ENCODE measurements at places on chromosomes 5 and 9.

DNA sequence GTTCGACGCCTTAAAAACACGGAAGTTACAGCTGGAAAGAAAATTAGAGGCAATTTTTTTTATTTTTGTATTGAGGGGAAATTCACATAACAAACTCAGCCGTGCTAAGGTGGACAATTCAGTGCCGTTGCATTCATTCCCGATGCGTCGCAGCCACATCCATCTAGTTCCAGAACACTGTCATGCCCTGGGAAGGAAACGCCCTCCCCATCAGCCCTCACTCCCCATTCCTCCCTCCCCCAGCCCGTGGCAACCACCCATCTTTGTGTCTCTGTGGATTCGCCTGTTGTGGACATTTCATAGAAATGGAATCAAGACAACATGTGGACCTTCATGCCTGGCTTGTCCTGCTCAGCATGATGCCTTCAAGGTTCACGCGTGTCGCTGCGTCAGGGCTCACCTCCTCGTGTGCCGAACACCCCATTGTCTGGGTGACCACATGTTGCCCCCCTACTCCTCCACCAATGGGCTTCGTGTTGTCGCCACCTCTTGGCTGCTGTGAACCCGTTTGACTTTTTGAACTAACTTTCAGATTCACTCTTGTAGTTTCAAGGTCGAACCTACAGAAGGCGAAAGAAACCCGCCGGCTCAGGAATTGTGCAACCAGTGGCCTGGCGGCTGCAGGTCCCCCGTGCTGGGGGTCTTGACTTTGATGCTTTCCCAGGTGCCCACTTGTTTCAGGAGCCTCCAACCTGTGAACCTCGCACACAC is 17.4 kb upstream of the CAMSAP1 start:
- DNase-seq: no peak

- no peak for DNase-seq
Measured at GRCh38 chr5:150166650-150167511, at the start of gene CDX1. TSS of gene CDX1 (plus strand) at chr5:150166778. CDS start at chr5:150166877, 99 bp downstream.

- DNase-seq: no peak
Measured at GRCh38 chr5:96142786-96143434, 181.3 kb upstream of the ELL2 start.

GRCh38 chr5:91280362-91281269 is 102.5 kb downstream of the ARRDC3 start:
- peak; percentile 79 for DNase-seq

GRCh38 chr5:59097116-59097515 is 514.2 kb downstream of the RAB3C start:
- no peak for DNase-seq

- no peak for DNase-seq
Measured at GRCh38 chr9:115804206-115804605, 349.4 kb upstream of the PAPPA start.

DNA sequence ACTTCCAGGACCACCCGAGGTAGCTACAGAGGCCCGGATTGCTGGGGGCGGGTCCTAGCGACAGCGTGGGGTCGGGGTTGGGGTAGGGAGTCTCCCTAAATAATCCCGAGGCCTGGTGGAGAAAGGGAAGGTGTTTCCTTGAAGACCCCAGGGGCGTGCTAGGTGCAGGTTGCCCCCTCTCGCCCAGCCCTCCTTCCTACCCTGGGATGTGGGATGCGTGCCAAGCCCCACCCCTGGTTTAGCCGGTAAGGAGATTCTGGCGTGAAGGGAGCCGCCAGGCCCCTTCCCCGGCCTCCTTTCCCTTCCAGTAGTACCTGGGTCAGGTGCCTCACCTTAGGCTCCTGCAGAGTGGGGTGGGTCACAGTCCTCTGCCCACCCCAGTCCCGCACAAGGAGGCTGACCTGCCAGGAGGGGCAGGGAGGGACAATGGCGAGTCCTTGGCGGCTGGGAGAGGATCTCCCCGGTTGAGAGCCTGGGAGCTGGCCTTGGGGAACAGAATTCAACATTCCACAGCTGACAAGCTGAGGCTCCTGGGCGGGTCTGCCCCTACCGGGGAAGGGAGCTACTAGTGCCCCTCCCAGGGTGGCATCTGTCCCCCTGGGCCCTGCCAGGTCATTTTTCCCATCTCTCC is 674 bp downstream of the TSPAN17 start:
- no peak for DNase-seq

DNA sequence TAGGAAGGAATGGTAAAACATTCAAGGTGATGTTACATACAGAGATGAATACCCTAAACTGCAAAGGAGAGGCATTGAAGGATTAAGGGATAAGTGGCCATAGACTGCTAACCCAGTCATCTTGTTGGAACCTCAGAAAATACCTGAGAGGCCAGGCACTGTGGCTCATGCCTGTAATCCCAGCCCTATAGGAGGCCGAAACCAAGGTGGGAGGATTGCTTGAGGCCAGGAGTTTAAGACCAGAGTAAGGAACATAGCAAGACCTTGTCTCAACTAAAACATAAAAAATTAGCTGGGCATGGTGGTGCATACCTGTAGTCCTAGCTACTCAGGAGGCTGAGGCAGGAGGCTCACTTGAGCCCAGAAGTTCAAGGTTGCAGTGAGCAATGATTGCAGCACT is 10.9 kb downstream of the ECM2 start:
- no peak for DNase-seq

- DNase-seq: no peak
Measured at GRCh38 chr5:19496056-19496455, 491.9 kb downstream of the CDH18 start.

- DNase-seq: no peak
Measured at GRCh38 chr5:169527066-169527465, 56.5 kb upstream of the SPDL1 start.

- no peak for DNase-seq
Measured at GRCh38 chr9:92749071-92749933, 15.3 kb downstream of the BICD2 start.

DNA sequence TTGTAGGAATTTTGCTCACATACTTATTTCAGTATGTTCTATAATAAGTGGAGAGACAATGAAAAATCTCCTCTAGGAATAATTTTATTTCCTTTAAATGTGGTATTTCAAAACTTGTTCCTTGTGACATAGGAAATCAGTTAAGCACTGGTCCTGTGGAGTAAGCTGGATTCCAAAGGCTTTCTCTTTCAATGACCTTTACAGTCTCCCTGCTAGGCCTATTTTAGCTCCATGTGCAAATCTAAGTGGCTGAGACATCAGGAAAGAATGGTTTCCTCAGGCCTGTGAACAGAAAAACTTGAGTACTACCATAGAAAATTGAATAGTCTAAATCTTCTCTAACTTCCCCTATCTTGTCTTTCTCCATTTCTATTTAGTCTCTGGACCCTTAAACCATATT is 514.2 kb upstream of the TLE4 start:
- no peak for DNase-seq

DNA sequence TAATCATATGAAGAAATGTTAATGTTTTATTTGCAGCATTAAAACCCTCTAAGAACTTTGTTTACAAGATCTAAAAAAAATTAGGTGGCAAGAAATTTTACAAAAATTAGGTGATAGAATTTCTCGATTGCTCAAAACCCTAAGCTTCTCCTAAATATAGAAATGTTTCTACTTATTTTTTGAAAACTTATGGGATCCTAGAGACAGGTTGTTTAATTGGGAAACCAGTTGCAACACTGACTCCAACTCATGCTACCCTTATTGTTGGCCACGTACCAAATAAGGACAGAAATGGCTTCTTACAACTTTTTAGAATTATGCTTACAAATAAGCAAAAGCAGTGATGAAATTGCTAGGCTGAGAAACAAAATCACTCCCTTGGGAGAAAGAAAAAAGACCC is 531.1 kb downstream of the PDE4D start:
- no peak for DNase-seq

- DNase-seq: no peak
Measured at GRCh38 chr5:171623107-171623506, 162.5 kb upstream of the SMIM23 start.

GRCh38 chr5:112245656-112246055 is 173.4 kb downstream of the EPB41L4A start:
- no peak for DNase-seq

GRCh38 chr5:80318212-80318611 is 1.6 kb upstream of the SPZ1 start:
- DNase-seq: no peak

DNA sequence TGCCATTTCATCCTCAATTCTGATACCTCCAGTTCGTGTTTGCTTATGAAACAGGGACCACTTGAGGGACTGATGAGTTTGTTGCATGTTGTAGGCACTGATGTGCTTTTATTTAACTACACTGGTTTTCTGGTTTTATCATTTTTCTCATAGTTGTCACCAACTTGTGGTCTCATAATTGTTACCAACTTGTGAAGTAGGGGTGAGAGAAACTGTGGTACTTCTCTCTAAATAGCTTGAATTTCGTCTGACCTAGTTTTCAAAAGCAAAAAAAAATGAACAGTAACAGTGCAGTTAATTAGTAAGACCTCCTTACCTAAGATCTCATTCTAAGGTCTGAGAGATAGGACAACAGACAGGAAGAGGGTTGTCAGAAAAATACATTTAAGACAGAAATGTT is 78.0 kb downstream of the ANXA2R start:
- no peak for DNase-seq

DNA sequence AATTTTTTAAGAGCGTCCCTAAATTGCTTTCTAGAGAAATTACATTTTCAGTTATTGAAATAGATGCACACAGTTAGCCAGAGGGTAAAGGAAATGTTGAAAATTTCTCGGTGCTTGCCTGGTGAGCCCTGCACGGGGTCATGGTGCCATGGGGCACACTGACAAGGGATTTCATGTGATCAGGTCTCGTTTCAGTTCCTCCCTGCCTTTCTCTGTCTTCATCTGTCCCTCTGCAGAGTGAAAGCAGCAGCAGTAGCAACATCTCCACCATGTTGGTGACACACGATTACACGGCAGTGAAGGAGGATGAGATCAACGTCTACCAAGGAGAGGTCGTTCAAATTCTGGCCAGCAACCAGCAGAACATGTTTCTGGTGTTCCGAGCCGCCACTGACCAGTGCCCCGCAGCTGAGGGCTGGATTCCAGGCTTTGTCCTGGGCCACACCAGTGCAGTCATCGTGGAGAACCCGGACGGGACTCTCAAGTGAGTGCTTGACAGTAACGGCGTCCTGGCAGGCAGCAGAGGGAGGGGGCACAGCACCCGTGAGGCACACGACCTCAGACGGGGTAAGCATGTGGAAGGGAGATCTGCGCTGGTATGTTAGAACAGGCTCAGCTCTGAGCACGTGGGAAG is 89.1 kb upstream of the OTULINL start:
- no peak for DNase-seq

- DNase-seq: no peak
Measured at GRCh38 chr9:114112778-114113584, 13.9 kb upstream of the KIF12 start.

DNA sequence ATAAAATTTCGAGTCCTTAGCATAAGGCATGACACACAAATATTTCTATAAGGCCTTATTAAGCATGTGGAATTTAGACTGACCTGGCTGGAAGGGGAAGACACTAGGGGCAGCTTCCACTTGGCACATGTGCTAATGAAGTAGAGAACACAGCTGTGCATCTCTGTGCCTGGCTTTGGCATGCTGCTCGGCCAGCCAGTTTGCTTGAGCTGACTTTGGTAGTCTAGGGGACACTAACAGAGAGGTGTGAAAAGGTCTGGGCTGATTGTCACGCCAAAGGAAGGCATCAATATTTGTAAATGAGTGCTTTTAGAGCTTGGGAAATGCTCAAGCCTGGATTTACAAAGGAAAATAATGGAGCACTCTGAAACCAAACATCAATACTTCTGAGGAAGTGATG is 723.7 kb downstream of the PRELID2 start:
- no peak for DNase-seq

- DNase-seq: no peak
Measured at GRCh38 chr5:137442660-137443059, 56.5 kb downstream of the SPOCK1 start.

- DNase-seq: no peak
Measured at GRCh38 chr9:12060067-12060466, 633.1 kb upstream of the TYRP1 start.

DNA sequence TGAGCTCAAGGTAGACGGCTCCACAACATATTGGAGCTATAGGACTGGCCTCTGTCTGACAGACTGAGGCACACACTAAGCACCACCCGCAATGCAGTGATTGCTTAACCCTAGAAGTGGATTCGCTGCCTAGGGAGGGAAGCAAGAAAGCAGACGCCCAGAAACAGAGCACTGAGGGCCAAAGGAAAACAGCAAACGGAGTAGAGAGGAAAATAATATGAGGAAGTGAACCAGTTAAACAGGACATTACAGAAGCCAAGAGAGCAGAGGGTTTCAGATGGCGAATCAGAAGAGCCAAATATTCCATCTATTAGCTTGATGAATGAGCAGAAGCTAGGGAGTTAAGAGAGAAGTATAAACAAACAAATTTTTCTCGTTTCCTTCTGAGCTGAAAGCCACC is 139.2 kb upstream of the LHFPL2 start:
- no peak for DNase-seq

DNA sequence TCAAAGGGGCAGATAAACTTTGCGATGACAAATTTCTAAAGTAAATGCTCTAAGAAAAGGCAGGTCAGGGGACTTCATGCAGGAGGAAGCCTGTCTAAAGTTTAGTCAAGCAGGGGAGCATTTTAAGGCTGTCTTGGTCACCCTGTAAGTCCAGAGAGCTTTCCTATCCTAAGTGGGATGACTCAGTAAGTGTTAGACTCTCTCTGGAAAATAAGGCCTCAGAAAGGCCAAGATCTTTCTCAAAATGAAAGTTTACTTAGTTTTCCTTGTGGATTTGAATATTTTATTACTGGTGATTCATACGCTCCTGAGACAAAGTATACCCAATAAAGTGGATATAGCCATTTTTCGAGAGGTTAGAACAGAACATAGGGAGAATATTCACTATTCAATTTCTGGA is 806.9 kb upstream of the CDH9 start:
- no peak for DNase-seq

GRCh38 chr9:89911721-89912604 is 307.2 kb downstream of the GADD45G start:
- no peak for DNase-seq

GRCh38 chr5:76819851-76820525 is 1.2 kb downstream of the F2RL1 start:
- no peak for DNase-seq

- DNase-seq: no peak
Measured at GRCh38 chr9:70403618-70404025, 10.8 kb downstream of the KLF9 start.

- DNase-seq: peak; percentile 99
Measured at GRCh38 chr9:35603986-35604577, 980 bp upstream of the TESK1 start.

- DNase-seq: no peak
Measured at GRCh38 chr9:86965636-86966395, 18.5 kb upstream of the GAS1 start.

DNA sequence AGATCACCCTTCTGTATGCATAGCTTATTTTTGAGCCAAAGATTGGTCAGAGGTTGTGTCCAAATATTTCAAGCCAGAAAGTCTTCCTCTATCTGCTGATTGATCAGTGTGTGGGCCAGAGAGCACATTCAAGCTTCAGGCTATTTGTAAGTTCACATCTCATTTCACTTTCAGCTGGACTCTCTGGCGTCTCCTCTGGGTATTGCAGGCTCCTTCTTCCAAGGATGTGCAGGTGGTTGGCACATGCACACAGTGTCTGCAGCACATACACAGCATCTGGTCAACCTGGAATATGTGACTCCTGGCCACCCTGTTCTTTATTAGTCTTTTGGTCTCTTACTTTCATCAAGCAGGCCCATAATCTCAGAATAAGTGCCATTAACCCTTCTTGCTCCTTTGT is 516.1 kb downstream of the ANXA1 start:
- no peak for DNase-seq
